ENCODE measurements at places on chromosomes 1 and 21.
A peak's percentile ranks its signal among the peaks of the same experiment; 100 is the strongest.

GRCh38 chr1:227730630-227731151, 4.4 kb downstream of the JMJD4 start:
- DNase-seq = no peak

DNA sequence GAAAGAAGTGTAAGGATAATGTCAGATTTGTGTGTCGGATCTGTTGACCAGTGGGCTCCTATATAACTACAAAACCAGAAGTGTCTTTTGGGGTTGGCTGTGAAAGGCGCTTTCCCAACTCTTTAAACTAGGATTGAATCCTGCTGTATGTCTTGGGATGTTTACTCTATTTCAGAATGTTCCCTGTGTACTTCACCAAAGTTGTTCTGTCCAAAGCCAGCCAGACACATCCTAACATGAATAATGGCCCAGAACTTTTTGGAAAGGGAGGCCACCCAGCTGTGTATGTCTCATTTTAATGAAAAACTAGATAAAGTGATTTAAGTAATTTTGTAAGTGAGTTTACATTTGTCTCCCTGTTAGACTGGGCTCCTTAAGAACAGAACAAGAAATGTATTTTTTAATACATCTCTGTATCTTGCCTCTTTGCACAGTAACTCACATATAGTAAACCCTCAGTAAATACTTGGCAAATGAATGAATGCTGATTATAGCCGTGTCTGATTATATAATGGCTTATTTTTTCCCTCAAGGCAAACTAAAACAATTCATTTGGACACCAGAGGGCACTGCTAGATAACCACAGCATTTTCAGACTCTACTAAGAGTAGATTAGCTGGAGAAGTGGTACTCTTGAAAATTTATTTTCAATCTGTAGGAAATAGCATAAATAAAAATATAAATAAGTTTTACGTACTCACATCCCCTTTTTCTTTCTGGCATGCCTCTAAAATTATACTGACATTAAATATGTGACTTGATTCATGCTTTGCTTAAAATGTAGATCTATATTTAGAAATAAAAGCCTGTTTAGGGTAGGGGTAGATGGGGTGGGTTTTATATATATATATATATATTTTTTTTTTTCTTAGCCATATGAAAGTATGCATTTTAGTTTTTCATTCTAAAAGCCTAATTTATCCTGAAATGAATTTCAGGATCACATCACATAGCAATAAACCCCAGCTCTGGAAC, 23.8 kb downstream of the TSEN15 start:
- peak; percentile 71 for DNase-seq

DNA sequence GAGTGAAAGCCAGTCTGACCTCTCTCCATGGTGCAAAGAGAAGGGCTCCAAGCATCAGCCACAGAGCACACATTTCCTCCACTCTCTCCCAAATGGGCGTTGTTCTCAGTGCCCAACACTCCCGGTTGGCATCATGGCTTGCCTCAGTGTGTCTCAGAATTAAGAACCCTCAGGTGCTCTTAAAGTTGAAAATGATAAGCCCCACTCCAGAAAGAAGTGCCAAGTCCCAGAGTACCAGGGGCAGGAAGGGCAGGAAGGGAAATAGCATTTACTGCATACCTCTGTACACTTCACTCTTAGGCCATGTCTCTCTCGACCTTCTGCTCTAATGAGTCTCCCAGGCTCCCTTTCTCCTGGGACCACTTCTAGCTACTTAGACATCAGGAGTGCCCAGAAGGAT, 15.2 kb upstream of the ARHGEF2 start:
- no peak for DNase-seq

DNA sequence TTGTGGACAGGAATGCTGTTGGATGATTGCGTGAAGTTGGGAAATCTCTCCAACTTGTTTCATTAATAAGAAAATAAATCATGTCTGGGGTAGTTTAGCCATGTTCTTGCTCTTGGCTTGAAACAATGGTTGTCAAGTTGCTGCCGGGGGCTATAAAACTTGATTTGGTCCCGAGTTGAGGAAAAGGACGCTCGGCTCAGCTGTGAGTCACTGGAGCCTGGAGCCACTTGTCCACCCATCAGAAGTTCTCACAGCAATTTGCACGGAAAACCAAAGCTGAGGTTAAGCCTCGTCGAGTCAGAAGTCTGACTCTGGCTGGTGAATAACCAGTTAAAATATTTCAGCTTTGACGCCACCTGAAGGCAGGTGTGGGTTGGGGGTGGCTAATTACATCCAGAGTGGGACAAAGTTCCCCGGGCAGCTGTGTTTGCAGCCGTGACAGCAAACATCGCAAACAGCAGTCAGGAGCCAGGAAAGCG, 19.7 kb upstream of the RIPK4 start:
- no peak for DNase-seq

DNA sequence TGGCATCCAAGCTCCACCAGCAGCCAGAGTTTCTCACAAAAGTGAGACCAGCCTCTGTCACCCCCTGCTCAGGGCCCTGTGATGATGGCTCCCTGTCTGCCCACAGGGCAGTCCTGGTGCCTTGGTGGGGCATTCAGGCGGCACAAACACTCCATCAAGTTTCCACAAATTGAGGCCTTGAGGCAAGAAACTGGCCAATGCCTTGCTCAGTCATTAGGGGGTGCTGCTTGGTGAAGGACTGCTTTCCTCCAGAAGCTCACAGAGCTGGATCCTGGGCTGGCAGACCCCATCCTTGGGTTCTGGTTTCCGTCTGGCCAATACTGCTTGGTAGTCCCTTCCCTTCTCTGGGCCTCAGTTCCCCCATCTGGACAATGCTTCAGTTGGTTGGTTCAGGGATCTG, 12.5 kb upstream of the AHDC1 start:
- no peak for DNase-seq

- DNase-seq = no peak
Measured at GRCh38 chr1:209756615-209757445, 977 bp downstream of the TRAF3IP3 start.

- DNase-seq = no peak
Measured at GRCh38 chr1:184433956-184434502, 47.2 kb downstream of the C1orf21 start.

DNA sequence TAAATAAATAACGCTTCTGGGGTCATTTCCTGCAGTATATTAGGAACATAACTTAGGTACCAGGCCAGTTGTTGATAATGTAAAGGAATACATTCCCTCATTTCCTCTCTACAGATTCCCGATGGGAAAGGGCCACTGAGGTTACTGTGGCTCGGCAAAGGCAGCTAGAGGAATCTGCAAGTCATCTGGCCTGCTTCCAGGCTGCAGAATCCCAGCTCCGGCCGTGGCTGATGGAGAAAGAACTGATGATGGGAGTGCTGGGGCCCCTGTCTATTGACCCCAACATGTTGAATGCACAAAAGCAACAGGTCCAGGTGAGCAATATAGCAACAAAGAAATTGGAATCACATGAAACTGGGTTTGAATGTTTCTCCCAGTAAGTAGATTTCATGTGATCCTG, 109.6 kb upstream of the BMP8A start:
- no peak for DNase-seq

DNA sequence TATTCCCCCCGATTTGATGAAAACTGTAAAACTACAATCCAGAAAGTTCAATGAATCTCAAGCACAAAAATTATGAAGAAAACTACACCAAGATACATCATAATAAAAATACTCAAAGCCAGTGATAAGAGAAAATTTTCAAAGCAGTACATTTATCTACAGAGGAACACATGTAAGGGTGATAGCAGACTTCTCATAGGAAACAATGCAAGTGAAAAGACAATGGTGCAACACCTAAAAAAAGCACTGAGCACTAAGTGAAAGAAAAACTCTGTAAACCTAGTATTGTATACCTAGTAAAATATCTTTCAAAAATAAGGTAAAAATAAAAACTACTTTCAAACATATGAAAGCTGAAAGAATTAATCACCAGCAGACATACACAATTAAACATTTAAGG, 76.1 kb upstream of the IRF2BP2 start:
- DNase-seq = no peak

Data from small intestine (tissue), 16 donors.